ENCODE measurements at places on chromosomes 1 and 21. TPM values are rescaled to one million over a fixed set of nuclear protein-coding genes. Genes with fewer than 3 reads are reported as not detected.
A peak's percentile ranks its signal among the peaks of the same experiment; 100 is the strongest.

GRCh38 chr1:219460896-219461815, 151.7 kb downstream of the ZC3H11B start:
- peaks cover 14% of the 10 kb centered on the region for H3K4me1 ChIP-seq
- H3K4me3 ChIP-seq, result no peak overlapping the region
- H3K27ac ChIP-seq, result no peak overlapping the region
- no peaks in the 10 kb centered on the region for H3K36me3 ChIP-seq
- no peak for DNase-seq
- H3K27me3 ChIP-seq, result no peaks in the 10 kb centered on the region

- no peak for DNase-seq
- peaks cover 4% of the 10 kb centered on the region for H3K36me3 ChIP-seq
- peak overlapping the region; percentile 99 for H3K4me3 ChIP-seq
- peak overlapping the region; percentile 95 for H3K27ac ChIP-seq
- no peaks in the 10 kb centered on the region for H3K27me3 ChIP-seq
Observed at GRCh38 chr1:192810253-192810880, 1.5 kb downstream of the RGS2 start.

Gene ANKRD35
- not detected for total RNA-seq

Gene S100A7A
- not detected for total RNA-seq

- no peak overlapping the region for H3K4me3 ChIP-seq
- H3K27ac ChIP-seq, result no peak overlapping the region
- H3K27me3 ChIP-seq, result no peaks in the 10 kb centered on the region
- H3K4me1 ChIP-seq, result peaks cover 24% of the 10 kb centered on the region
- DNase-seq, result no peak
Observed at GRCh38 chr1:93695411-93696005, 13.9 kb upstream of the BCAR3 start.

- H3K36me3 ChIP-seq, result no peaks in the 10 kb centered on the region
- no peak for DNase-seq
- no peaks in the 10 kb centered on the region for H3K27me3 ChIP-seq
- H3K4me1 ChIP-seq, result no peaks in the 10 kb centered on the region
- no peak overlapping the region for H3K4me3 ChIP-seq
Observed at GRCh38 chr1:25587290-25587689, 29.3 kb upstream of the MAN1C1 start.

- peak overlapping the region; percentile 40 for H3K27ac ChIP-seq
- no peak overlapping the region for H3K4me3 ChIP-seq
- H3K36me3 ChIP-seq, result peaks cover 89% of the 10 kb centered on the region
- H3K4me1 ChIP-seq, result peaks cover 31% of the 10 kb centered on the region
- H3K27me3 ChIP-seq, result no peaks in the 10 kb centered on the region
Observed at GRCh38 chr1:56505792-56506743, 73.3 kb downstream of the PLPP3 start.

Gene AKT3
- 107 TPM for total RNA-seq

Gene TMEM52
- total RNA-seq, result not detected

DNA sequence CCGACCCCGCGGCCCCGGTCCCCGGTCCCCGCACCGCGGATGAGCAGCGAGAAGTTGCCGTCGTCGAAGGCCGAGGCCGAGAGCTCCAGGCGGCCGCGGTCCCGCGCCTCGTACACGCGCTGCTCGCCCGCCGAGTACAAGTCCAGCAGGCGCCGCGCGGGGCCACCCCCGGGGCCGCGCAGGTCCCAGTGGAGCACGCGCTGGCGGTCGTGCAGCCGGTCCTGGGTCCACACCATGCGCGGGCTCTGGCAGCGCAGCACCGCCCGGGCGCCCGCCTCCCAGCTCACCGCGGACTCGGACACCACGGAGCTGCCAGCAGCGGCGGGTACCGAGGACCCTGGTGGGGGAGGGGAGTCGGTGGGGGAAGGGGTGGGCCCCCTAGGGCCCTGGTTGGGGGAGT, 2.9 kb downstream of the MXRA8 start:
- H3K27me3 ChIP-seq, result no peaks in the 10 kb centered on the region
- H3K27ac ChIP-seq, result no peak overlapping the region
- no peak for DNase-seq

DNA sequence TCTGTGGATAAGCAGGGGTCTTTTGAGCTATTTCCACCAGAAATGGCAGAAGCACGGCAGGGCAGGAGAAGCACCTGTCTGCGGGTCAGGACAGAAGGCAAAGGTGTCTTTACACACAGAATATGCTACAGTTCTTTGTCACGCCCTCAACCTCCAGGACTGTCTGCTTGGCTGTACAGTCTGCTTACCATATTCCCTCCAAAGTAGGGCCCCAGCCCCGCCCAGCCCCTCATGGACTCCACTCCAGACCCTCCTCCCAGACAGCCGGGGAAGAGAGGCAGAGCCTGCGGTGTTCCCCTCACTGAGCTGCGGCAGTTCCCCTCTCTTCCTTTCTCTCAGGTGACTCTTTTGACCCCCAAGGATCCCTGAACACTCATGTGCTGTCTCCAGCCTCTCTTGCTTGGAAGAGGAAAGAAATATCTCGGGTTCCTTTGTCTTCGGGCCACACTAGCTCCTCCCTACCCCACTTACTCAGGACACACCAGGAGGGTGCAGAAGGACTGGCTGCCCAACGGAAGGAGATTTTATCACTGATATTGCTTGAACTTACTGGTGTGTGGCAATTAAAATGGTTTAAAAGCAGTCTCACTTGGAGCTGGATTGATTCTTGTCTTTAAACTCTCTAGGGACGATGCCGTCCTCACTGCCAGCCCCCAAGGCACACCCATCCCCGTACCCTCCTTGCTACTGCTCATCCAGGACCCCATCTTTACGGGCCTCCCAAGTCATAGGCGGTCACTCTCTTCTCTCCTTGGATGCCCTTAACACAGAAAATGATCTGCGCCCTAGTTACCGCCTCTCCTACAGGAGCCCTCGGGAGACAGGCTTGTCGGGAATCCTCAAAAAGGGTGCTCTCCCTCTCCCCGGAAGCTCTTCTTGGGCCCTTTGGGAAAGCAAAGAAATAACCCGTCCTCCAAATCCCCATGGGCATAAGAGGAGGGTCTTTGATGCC, 169.7 kb downstream of the TOMM20 start:
- H3K27me3 ChIP-seq, result no peaks in the 10 kb centered on the region
- no peaks in the 10 kb centered on the region for H3K36me3 ChIP-seq
- peak overlapping the region; percentile 96 for H3K27ac ChIP-seq

DNA sequence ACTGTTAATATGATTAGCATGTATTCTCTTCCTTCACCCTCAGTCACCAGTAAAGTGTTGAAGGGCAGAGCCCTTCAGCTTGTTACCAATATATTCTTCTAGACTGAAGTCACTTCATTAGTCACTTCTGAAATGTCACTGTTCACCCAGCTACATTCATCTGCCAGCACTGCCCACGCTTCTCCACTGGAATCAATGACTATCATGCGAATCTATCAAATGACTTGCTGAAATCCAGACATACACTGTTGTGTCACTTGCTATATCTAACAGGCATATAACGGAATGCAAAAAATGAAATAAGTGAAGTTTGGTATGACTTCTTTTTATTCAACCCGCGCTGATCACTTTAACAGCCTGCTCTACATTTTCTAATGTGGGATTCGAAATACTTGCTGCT, 16.1 kb downstream of the FH start:
- no peaks in the 10 kb centered on the region for H3K27me3 ChIP-seq
- peaks cover 45% of the 10 kb centered on the region for H3K36me3 ChIP-seq
- H3K27ac ChIP-seq, result no peak overlapping the region
- DNase-seq, result no peak
- H3K4me3 ChIP-seq, result no peak overlapping the region

Gene DRAM2
- 31.1 TPM for total RNA-seq

DNA sequence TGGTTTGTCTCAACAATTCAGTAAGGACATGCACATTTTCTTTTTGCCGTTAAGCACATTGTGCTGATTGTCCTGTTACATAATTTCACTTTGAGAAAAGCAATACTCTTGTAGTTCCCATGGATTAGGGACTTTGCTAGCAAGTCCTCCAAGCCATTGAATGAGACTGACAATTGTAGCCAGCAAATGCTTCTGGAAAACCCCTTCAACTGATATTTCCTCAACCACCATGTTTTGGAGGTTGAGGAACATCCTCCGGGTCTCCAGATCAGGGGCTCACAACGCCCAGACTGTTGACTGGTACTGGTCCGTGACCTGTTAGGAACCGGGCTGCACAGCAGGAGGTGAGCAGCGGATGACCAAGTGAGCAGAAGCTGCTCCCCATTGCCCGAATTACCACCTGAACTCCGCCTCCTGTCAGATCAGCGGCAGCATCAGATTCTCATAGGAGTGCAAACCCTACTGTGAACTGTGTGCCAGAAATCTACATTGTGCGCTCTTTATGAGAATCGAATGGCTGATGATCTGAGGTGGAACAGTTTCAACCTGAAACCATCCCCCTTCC, 24.1 kb downstream of the ACTN2 start:
- H3K27ac ChIP-seq, result no peak overlapping the region
- H3K4me1 ChIP-seq, result no peaks in the 10 kb centered on the region
- no peak overlapping the region for H3K4me3 ChIP-seq

DNA sequence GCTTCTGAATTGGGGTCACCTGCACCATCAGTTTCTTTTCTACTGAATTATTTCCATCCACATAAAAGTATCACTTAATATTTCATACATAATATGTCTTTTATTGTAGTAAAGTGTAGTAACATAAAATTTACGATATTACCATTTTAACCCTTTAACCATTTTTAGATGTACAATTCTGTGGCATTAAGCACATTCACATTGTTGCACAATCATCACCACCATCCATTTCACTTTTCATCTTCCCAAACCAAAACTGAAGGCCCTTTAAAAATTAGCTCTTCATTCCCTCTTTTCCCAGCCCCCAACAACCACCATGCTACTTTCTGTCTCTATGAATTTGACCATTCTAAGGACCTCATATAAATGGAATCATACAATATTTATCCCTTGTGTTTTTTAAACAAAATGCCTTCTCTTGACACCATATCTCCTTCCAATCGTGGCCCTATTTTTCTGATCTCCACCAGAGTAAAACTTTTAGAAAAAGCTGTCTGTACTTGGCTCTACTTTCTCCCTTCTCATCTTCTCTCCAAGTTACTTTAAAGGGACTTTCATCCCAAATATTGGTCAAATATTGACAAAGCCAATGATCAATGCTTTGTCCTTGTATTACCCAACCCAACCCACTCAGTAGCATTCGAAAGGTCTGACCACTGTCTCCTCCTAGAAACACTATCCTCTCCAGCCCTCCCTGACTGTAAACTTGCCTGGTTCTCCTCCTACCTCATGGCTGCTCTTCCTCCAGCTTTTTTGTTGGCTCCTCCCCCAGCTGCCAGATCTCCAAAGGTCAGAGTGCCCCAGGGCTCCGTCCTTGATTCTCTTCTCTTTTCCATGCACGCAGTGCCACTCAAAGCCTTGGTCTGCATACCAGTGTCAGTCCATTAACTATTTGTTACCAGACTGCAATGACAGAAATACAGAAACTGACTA, 44.7 kb downstream of the SLC30A10 start:
- H3K27me3 ChIP-seq, result peaks cover 70% of the 10 kb centered on the region
- H3K4me3 ChIP-seq, result no peak overlapping the region
- H3K36me3 ChIP-seq, result no peaks in the 10 kb centered on the region
- peaks cover 6% of the 10 kb centered on the region for H3K4me1 ChIP-seq

DNA sequence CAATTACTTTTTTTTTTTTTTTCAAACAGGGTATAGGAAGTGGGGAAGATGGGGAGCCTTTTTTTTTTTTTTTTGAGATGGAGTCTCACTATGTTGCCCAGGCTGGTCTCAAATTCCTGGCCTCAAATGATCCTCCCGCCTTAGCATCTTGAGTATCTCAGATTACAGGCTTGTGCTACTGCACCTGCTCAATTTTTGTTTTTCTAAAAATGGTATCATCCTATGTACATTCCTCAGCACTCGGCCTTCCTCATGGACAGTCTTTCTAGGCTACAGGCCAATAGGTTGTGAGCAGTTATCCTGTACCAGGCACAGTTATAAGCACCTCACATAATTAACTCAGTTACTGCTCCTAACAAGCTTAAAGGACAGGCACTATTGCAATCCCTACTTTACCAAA, 132.1 kb upstream of the EDN2 start:
- H3K27ac ChIP-seq, result no peak overlapping the region
- peaks cover 2% of the 10 kb centered on the region for H3K36me3 ChIP-seq
- no peaks in the 10 kb centered on the region for H3K27me3 ChIP-seq
- H3K4me1 ChIP-seq, result peaks cover 4% of the 10 kb centered on the region

Data from osteocyte (in vitro differentiated cells).